Activated CD8-positive, alpha-beta memory T cell treated with anti-CD3 and anti-CD28 coated beads for 1 hour (primary cell): ENCODE measurements at places on chromosomes 3 and 15.

DNA sequence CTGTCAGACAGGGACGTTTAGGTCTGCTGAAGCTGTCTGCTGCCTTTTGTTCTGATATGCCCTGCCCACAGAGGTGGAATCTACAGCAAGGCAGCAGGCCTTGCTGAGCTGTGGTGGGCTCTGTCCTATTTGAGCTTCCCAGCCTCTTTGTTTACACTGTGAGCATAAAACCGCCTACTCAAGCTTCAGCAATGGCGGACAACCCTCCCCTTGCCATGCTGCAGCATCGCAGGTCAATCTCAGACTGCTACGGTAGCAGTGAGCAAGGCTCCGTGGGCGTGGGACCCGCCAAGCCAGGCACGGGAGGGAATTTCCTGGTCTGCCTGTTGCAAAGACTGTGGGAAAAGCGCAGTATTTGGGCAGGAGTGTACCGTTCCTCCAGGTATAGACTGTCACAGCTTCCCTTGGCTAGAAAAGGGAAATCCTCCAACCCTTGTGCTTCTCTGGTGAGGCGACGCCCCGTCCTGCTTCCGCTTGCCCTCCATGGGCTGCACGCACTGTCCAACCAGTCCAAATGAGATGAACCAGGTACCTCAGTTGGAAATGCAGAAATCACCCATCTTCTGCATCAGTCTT lies 71.4 kb downstream of the SPSB4 start:
- DNase-seq, result no peak

DNA sequence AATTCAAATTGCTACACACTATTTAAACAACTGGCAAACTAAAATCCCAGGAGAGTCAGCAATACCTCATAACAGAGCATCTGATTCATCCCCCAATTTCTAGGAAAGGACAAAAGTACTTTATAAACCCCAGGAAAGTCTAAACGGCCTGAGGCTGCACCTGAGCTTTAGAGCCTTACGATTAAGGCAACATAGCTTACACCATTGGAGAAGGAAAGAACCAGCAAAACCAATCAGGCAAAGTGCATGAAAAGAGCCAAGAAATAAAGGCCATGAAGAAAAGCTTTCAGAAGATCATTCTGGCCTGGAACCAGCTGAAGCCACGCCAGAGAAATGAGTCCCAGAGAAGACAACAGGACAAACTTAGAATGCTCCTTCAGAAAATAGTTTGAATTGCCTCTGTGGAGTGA lies 48.1 kb downstream of the PTPN9 start:
- DNase-seq, result no peak

GRCh38 chr3:31157047-31157694 lies 262.7 kb upstream of the GADL1 start:
- no peak for DNase-seq

- no peak for DNase-seq
Measured at GRCh38 chr15:40344217-40344616, 3.5 kb upstream of the CCDC9B start.

DNA sequence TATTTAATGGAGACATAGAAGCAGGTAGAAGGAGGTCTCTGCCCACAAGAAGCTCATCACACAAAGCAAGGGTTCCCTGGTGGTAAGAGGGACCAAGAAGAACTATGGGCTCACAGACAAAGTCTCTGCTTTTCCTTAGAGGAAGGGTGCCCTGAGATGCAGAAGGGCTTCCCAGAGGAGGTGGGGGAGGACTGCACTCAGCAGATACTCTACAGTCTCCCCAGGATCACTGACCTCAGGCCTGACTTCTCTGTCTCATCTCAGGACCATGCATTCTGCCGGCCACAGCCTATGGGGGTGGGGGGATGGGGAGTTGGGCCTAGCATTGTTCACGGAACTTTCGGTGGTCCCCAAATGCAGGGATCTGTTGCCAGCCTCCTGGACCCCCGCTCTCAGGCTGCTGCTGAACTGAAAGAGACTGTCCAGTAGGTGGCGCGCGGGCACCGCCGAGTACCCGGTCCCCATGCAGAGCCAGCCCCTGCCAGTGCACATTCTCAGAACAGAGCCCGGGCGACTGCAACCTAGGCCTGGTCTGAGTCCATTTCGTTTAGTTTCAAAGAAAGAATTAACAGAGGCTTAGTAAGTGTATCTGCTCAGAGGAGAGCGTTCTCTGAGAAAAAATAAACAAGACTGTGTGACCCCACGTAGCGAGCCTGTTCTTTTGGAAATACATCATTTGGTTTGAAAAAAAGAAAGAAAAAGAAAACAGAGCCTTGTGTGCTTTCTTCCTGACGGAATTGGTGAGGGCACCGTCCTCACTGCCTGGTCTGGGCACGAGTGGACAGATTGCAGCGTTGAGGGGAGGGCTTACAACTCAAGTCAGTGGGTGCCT lies 74.1 kb downstream of the LRTM1 start:
- DNase-seq, result no peak

DNA sequence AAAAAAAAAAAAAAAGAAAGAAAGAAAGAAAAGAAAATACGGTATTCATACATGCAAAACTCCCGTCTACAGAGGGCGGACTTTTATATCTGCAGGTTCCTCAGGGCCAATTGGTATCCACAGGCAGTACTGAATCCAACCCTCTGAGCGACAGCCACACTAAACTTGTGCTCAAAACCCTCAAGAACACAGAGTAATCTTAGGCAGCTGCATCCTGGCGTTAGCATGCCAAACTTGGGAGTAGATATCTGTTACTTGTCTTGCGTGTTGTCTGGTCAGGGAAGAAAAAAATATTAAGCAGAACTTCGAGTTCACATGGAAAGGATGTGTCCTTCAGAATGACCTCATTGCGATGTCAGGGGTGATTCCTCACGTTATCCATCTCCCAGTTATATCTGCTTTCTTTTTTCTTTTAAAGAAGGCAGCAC lies 12.8 kb downstream of the SNAP23 start:
- DNase-seq, result no peak

DNA sequence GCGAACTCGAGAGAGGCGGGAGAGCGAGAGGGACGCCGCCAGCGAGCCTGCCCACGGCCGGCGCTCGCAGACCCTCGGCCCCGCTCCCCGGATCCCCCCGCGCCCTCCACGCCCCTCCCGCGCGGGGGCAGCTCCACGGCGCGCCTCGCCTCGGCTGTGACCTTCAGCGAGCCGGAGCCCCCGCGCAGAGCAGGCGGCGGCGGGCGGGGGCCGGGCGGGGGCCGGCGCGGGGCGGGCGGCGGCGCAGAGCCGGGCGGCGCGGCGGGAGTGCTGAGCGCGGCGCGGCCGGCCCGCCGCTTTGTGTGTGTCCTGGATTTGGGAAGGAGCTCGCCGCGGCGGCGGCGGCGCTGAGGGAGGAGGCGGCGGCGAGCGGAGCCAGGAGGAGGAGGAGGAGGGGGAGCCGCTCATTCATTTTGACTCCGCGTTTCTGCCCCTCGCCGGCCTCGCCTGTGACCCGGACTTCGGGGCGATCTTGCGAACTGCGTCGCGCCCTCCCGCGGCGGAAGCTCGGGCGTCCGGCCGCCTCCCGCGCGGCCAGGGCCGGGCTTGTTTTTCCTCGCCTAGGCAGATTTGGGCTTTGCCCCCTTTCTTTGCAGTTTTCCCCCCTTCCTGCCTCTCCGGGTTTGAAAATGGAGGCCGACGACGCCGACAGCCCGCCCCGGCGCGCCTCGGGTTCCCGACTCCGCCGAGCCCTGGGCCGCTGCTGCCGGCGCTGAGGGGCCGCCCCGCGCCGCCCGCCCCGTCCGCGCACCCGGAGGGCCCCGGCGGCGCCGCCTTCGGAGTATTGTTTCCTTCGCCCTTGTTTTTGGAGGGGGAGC lies 524 bp downstream of the IGF1R start:
- no peak for DNase-seq

- no peak for DNase-seq
Measured at GRCh38 chr15:68986322-68986721, 28.2 kb upstream of the NOX5 start.

DNA sequence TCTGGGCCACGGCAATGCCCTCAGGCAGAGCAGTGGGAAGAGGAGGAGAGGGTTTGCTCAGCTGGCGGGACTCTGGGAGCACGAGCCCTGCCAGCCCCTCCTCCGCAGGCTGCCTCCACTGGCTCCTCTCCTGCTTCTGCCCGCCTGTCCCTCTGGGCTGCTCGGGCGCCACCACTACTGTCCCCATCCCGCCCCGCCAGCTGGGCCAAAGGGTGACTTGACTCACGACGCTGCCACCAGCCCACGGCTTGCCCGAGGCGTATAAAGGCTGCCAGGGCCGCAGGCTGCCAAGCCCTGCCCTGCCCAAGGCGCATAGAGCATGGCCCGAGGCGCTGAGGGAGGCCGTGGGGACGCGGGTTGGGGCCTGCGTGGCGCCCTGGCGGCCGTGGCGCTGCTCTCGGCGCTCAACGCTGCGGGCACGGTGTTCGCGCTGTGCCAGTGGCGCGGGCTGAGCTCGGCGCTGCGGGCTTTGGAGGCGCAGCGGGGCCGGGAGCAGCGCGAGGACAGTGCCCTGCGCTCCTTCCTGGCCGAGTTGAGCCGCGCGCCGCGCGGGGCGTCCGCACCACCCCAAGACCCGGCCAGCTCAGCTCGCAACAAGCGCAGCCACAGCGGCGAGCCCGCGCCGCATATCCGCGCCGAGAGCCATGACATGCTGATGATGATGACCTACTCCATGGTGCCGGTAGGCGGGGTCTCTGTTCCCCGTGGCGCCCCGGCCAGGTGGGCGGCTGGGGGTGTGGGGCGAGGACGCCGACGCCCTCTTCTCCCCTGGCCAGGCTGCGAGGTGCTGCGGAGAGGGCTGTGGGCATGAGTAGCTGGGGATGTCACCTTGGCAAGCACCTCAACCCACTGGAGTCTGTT lies at the start of gene GLDN:
Gene GLDN, plus strand, starts transcription at position 290 of the 861 bp plus-strand sequence. Its CDS starts 30 bp downstream, at position 320.
- no peak for DNase-seq

- no peak for DNase-seq
Measured at GRCh38 chr3:49534581-49535441, 19.5 kb upstream of the BSN start.

DNA sequence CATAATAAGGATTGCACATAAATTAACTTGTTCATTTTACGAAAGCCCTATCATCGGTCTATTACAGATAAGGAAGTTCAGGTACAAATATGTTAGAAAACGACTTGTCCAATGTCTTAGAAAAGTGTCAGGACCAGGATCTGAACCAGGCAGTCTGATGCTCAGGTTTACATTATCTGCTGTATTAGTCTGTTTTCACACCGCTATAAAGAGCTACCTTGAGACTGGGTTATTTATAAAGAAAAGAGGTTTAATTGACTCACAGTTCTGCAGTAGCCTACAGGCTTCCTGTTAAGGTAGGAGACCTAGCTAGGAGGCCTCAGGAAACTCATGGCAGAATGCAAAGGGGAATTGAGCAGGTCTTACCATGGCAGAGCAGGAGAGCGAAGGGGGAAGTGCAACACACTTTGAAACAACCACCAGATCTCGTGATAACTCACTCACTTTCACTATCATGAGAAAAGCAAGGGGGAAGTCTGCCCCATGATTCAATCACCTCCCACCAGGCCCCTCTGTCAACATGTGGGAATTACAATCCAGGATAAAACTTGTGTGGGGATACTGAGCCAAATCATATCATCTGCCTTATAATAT lies 45.8 kb upstream of the GOLIM4 start:
- no peak for DNase-seq

DNA sequence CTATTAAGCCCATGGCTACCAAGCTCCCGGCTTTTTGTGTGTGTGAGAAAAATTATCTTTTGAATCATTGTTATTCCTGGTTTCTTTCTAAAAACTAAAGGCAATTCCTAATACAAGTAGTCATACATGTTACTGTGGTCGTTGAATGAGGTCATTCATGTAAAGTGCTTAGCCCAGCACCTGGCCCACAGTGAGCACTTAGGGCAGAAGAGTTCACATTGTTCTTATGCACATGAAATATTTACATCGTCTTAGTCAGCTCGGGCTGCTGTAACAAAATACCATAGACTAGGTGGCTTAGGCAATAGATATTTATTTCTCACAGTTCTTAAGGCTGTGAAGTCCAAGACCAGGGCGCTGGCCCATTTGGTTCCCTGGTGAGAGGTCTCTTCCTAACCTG lies 216.1 kb downstream of the SHQ1 start:
- DNase-seq, result no peak

DNA sequence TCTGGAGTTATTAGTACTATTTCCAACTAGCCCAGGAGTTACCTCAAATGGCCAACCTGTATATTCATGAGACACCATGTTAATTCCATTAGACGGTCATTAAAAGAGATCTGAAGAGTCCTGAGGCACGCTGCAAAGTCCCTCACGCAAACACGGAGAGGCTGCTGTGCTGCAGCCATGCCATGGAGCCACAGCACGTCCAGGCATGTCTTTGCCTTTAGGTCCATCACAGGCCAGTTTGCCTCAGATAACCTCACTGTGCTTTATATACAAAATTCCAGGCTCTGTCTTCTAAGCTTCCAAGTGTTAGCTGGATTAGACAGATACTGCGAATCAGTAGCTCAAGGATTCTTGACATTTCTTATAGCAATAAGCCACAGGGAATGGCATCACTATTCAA lies 9.8 kb upstream of the PLAAT1 start:
- DNase-seq, result no peak
